NCI-H2081 (cell line): ENCODE measurements at places on chromosomes 7 and 10.

DNA sequence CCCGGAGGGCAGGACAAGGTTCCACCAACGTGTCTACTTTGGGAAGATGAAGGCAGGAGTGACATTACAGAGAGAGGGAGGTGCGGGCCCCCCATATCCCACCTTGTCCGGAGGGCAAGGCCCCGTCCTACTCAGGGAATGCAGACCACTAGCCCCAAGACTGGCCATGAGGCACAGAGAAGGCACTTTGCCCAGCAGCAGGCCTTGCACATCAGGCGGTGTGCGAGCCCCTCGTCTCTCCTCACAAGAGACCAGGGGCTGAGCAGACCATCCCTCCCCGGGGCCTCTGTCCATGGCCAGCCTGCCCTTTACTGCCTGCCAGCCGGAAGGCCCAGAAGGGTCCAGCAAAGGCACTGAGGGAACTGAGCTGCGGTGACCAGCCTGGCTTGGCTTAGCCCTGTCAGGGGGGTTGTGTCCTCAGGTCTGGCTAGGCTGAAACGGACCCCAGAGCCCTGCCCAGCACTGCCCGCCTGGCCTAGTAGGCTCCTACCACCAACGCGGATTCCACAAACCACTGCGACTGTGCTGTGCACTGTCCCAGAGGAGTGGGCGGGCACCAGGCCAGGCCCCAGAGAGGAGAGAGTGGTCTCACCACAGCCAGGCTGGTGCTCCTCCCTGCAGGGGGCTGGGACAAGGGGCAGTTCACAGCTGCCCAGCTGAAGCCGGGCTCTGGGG is 16.7 kb downstream of the CAMK2B start:
- no peak for DNase-seq

- no peak for DNase-seq
These were observed 130.5 kb downstream of the ADCY1 start for GRCh38 chr7:45704683-45705016.

DNA sequence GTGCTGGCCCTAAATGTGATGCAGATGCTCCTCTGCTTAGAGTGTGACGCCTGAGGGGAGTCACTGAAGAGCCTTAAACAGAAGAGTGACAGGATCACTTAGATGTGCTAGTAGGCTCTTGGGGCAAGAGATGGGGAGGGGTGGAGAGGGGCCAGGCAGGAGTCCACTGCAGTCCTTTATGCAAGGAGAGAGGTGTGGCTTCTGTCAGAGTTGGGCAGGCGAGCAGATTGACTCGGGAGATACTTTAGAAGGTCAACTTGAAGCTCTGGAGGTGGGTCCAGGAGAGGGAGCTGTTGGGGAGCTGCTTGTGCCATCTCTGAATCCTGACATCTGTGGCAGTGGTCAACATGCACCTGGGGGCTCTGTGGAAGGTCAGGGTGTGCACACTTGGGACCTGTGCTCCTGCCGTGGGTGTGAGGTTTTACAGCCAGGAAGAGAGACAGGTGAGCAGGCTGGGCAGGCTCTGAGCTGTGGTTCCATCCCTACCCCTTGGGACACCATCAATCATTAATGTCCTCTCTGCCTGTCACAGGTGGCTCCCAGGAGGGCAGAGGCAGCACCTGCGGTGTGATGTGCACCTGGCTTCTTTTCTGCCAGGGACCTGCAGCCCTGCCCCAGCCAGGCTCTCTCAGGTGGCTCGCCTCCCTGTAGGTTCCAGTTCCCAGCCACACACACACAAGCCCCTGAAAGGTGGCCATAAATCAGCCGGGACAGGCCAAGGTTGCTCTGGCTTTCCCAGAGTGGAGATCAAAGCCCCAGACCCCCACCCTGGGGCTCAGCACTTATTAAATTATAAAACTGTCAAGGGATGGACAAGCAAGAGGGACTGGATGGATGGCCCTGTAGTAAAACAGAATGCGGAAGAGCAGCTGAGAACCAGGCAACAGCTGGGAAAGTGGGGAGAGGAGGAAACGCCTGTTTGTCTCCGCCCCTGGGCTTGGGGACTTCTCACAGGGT is 14.0 kb downstream of the NEURL1 start:
- peak; percentile 75 for DNase-seq

DNA sequence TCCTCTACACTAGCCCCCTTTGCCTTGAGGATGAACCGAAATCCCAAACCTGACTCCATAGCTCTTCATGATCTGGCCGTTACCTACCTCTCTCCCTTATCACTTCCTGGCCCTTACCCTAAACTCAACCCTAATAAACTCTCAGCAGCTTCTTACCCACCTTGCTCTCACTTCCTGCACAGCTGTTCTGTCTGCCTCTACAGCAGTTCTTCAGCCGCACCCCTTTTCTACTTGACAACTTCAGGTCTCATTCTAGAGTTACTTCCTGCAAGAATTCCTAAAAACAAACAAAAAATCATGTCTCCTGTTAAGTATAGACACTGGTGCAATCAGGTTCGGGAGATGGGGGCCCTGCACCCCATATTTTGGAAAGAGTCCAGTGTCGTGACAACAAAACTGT is 239.9 kb upstream of the CELF2 start:
- no peak for DNase-seq

GRCh38 chr7:85306115-85306514 is 119.3 kb upstream of the SEMA3D start:
- no peak for DNase-seq

DNA sequence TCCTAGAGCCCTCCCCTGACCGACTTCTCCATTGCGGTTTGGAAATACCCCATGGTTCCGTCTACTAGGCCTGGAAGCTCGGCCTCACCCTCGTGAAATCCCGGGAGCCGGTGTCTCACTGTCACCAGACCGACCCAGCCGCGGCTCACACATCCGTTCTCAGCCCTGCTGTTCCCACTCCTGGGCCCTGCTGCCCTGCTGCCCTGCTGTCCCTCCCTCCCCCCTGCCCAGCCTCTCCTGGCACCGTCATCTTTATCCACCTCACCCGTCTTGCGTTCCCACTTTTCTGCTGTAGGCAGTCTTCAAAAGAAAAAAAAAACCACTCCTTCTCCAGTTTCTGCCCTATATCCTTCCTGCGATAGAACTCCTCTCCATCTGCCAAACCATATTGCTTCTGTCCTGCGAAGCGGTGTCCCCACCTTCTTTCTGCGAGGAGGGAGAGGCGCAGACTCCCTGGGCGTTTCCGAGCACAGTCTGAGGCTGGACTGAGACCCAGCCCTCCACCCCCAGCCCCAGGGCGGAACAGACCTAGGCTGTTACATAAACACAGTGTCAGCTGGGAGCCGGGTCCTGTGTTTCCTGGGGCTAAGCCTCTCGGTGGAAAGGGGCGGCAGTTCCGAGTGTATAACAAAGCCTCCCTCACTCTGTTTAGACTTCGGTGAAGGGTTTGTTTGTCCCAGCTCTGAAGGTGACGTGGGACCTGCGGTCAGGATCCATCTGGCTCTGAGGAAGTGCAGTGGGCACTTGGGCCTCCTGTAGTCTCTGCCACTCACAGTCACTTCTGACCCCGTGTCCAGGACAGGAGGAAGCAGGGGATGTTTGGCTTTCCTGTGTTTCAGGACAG is 2.8 kb downstream of the AGAP3 start:
- peak; percentile 32 for DNase-seq

- DNase-seq = no peak
These were observed 17.8 kb downstream of the SCART1 start for GRCh38 chr10:133471300-133472109.

GRCh38 chr7:125253452-125254190 is 324.0 kb upstream of the POT1 start:
- no peak for DNase-seq

DNA sequence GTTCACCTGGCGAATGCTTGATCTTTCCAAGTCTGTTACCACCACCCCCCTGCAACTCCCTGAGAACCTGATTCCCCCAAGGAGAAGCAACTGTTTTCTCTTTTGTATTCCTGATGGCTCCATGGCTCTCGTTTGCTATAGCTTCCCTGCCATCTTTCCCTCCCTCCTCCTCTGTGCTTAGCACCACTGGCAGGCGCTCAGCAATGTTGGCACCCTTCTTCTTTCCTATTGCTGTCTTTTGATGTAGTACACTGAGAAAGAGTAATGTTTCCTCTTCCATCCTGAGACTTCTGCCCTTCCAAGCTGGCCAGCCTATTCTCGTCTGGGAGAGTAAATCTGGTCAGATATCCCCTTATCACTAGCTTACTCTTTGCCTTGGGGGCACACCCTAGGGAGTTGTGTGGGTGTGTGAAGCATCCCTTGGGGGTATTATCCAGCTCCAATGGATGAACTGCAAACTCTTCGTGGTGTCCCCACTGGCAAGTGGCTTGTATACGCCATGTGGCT is 74.0 kb downstream of the BMPER start:
- DNase-seq = no peak

DNA sequence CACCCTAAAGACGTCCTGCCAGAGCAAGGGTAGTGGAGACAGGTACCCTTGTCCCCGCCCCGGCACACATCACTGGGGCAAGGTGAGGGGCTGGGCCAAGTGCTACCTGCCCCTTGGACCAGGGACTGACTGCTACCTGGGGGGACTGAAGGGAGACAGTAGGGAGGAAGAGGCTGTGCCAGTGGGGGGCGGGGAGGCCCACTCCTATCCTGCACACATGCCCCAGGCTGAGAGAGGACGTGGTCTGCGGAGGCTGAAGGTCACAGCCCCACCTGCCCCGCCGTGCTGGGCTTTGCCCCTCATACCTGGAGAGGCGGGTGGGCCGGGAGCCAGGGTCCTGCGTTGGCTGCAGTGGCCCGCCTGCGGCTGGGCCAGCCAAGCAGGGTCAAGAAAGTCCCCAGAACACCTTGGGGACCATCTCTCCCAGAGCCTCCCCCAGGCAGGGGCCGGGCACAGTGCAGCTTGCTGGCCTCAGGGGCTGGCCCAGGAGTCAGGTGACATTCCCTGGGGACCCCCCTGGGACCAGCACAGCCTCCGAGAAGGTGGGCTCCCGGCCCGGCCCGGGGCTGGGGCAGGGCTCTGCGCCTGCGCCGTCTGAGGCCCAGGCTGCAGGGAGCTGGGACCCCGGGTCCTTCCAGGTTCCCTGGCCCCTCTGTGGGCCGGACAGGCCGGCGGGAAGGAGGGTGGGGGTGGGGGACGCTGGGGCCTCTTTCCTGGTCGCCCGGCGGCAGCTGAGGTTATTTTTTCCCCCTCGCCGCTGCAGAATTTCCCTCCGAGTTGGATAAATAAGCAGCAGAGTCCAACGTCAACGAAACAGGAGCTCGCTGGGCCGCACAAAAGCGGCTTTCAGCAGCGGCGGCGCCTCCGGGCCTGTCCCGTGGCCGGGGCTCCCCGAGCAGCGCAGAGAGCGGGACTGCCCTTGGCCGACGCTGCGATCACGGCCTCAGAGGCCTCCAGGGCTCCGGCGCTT is 9.8 kb upstream of the FZD9 start:
- DNase-seq = no peak

- no peak for DNase-seq
These were observed 952.2 kb downstream of the CNTNAP2 start for GRCh38 chr7:147068842-147069241.

- DNase-seq = no peak
These were observed 89.4 kb upstream of the MTPN start for GRCh38 chr7:136066304-136067143.

DNA sequence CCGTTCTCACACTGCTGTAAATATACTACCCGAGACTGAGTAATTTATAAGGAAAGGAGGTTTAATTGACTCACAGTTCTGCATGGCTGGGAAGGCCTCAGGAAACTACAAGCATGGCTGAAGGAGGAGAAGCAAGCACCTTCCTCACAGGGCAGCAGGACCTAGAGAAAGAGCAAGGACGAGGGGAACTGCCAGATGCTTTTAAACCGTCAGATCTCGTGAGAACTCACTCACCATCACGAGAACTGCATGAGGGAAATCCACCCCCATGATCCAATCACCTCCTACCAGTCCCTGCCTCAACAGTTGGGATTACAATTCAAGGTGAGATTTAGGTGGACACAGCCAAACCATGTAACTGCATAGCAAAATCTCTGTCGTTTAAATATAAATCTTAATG is at the start of gene EBLN1:
Gene EBLN1, minus strand, starts transcription at position 174 of the 400 bp plus-strand sequence. CDS start 8,032 bp downstream, outside the sequence.
- DNase-seq = no peak

GRCh38 chr7:30090111-30090510 is 44.7 kb upstream of the MTURN start:
- DNase-seq = no peak

DNA sequence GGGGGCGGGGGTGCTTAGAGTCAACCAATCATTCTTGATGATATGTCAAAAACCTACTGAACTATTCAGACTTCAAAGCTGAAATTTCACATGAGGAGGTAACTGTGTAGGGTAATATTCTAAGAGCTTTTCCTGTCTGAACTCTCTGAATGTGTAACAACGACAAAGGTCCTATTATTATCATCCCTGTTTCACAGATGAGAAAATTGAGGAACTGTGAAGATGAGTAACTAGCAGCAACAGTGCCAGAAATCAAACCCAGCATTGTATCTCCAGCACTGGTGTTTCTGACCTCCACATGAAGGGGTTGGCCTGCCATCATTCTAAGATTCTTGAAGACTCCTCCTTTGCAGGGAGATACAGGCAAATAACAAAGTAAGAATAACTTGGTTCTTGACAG is 294.7 kb upstream of the AOAH start:
- no peak for DNase-seq
